ENCODE measurements at places on chromosomes 1 and 21.

- no peak for DNase-seq
Observed at GRCh38 chr1:53819387-53819786, 18.7 kb downstream of the NDC1 start.

- DNase-seq: no peak
Observed at GRCh38 chr1:84347271-84347931, 45.9 kb downstream of the SAMD13 start.

GRCh38 chr1:194225821-194226220, 1039.4 kb upstream of the B3GALT2 start:
- no peak for DNase-seq

GRCh38 chr1:211324992-211325775, 1.4 kb upstream of the TRAF5 start:
- DNase-seq: no peak

- DNase-seq: no peak
Observed at GRCh38 chr21:31903896-31904295, 31.1 kb downstream of the HUNK start.

- no peak for DNase-seq
Observed at GRCh38 chr1:181394766-181395165, 88.6 kb upstream of the CACNA1E start.

- DNase-seq: no peak
Observed at GRCh38 chr1:47002211-47002610, 21.3 kb upstream of the CYP4X1 start.

GRCh38 chr1:93081716-93082115, 2.6 kb downstream of the MTF2 start:
- no peak for DNase-seq

- no peak for DNase-seq
Observed at GRCh38 chr21:26539566-26539965, 33.5 kb downstream of the CYYR1 start.

- no peak for DNase-seq
Observed at GRCh38 chr1:201475130-201475529, 6.1 kb upstream of the PHLDA3 start.

- no peak for DNase-seq
Observed at GRCh38 chr1:171910786-171911185, 69.5 kb downstream of the DNM3 start.

DNA sequence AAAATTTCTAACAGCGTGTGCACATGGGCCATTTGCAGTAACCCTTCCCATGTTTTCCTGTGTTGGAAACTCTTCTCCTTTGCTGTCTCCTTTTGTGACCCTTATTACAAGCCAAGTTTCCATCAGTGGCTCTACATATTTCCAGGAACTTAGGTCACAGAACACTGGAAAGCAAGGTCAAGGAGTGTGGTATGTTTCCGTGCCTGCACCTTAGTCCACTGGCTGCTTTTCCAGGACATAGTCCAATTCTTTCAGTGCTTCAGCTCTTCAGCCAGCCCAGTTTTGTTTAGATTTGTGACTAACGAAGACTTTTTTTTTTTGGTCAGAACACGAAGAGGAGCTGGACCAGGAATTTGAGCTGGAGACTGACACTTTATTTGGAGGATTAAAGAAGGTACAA, 33.8 kb downstream of the HHAT start:
- no peak for DNase-seq

GRCh38 chr1:226199971-226200370, 13.4 kb upstream of the ACBD3 start:
- DNase-seq: no peak

DNA sequence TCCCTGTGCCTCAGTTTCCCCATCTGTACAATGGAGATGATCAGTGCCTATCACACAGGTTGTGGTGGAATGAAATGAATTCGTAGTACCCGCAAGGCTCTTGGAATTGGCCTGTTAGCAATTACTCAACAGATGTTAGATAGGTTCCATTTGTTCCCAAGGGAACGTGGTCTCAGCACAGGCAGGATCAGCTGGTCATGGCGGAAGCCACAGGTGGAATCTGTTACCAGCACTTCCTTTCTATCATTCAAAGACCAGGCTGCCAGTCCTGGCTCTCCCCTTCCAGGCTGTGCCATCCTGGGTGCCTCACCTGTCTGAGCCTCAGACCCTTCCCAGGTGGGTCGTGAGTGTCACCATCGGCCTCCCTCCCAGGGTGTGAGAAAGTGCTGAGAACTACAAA, 61.5 kb downstream of the FBXO2 start:
- DNase-seq: no peak

- no peak for DNase-seq
Observed at GRCh38 chr1:169527001-169527400, 41.3 kb upstream of the SLC19A2 start.

GRCh38 chr1:168179438-168180147, 831 bp downstream of the TIPRL start:
- no peak for DNase-seq

DNA sequence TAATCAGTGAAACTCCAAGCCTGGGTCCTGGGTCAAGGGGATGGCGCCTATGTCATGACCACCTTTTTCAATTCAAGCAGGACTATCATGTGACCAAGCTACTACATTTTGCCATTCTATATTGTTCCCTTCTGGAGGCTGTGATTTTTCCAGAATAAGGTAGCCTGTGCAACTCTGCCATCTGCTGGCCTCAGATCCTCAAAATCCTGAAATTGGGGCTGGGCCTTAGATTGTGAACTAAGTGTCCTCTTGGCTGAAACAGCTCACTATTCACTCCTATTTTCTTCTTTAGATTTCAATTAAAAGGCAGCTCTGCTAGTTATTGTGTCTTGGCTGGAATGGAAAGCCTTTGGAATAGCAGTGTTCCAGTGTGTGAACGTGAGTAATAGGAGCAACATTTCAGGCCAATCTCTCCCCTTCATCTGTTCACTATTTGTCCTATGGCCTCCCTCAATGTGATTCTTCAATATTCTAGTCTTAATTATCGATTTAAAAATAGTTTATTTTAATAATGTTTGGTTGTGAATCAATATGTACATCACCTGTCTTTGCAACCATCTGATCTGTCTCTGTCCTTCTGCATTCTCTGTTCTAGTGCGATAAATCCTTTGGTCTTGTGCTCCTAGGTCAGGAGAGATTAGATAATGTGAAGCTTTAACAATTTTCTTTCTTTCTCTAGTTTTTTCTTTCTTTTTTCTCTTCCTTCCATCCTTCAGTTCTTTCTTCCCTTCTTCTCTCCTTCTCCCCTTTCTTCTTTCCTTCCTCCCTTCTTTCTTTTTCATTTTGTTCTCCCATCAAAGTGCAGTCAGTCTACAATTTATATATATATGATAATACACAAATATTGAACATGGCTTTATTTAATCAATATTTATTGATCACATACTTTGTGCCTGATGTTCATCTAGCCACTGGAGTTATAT, 69.8 kb downstream of the CR1 start:
- peak; percentile 2 for DNase-seq

- DNase-seq: no peak
Observed at GRCh38 chr1:215710036-215710898, 143.2 kb downstream of the KCTD3 start.

DNA sequence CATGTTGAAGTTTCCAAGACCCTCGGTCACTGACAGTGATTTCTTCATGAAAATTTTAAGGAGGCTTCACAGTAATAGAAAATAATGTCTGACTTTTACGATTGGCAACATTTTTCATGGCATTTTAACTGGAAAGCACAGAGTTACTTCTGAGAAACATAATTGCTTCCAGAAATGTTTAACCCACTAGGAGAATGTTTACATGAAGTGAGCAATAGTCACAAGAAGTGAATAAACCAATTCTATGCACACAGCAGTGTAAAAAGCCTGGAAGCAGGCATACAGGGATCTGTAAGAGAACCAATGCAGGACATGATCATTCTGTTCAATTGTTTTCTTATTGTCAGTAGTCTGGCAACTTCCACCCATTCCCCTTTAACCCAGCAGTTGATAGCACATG, 316.2 kb upstream of the CXADR start:
- no peak for DNase-seq

- DNase-seq: peak; percentile 72
Observed at GRCh38 chr1:211352985-211353515, 26.4 kb downstream of the TRAF5 start.

DNA sequence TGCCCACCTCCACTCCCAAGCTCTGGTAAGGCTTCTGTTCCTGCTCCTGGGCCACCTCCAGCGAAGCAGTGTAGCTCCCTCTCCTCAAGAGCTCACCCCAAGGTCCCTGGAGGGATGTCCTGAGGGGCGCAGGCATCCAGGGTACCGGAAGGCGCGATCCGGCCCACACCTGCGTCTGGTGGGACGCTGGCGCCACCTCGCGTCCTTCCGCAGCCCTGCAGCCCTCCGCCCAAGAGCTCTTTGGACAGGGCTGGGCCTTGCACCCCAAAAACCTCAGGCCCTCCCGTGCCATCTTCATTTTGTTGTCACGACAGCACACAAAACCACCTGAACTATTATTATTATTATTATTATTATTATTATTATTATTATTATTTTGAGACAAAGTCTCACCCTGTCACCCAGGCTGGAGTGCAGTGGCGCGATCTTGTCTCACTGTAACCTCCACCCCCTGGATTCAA, 49.2 kb upstream of the PAX7 start:
- peak; percentile 33 for DNase-seq

DNA sequence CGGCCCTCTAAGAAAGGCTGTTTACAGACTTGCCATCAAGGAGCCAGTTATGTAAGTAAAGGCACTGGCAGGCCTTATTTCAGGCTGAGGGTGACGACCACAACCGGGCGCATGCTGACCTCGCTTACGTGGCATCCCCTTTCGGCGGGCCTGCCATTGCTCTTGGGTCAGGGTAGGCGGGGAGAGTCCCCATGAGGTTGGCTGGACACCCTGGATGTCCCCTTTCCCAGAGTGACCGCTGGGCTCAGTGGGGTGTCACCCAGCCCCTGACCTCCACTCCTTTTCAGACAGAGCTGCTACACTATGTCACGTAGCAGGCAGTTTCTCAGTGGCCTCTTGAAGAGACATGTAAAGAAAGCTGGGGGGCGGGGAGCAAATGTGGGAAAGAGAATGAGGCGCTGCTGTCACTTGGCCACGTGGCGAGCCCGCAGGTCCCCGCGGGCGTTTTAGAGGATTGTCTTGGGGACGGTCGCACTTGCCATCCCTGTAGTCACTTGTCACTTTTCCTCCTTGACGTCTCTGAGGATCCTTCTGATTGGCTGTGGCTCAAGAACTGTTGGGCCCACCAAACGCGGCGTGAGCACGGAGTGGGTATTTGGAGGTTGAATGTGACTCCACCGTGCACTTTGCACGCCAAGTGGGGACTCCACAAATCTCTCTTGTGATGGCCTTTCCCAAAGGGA, 42.2 kb downstream of the SLC37A1 start:
- no peak for DNase-seq

DNA sequence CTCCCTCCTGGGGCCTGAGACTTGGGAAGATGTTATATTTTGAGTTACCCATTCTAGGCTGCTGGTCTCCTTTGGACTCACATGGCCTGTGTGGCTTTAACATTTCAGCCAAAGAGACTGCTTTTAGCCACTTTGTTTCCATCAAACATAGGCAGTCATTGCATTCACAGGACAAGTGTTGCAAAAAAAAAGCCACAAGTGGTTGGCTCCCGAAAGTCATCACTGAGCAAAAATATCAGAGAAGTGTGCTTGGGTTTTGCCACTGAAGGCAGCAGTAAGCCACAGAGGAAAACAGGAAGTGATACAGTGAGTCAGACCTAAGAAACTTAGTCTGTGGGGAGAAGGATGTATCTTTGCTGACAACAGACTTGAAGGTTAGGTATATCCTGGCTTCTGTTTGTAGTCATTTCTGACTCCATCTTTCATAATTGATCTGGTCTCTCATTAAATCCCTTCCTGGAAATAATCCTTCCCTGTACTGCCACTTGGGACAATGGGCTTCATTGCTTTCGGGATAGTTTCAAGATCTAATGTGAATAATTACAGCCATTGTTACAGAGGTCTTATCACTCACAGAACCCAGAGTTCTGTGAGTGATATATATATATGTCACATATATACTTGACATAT, 80.9 kb downstream of the COLGALT2 start:
- peak; percentile 66 for DNase-seq

GRCh38 chr1:95169548-95169947, 52.4 kb downstream of the TLCD4 start:
- DNase-seq: no peak

DNA sequence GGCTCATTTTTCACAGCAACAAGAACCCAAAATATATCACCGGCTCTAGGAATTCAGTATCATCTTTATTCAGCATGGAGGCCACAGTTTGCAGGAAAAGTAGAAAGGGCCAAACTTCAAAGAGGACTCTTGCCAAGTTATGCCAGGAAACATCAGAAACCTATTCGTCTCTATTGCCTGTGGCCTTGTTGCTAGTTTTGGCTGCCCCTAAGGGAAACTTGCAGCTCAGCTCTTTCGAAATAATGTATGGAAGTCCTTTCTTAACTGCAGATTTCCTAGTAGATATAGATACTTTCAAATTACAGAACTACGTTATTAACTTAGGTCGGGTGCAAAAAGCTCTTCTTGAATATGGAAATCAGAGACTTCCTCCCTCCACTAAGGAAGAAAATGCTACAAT, 4.2 kb upstream of the NENF start:
- no peak for DNase-seq

GRCh38 chr1:19003371-19004290, 47.2 kb upstream of the IFFO2 start:
- DNase-seq: no peak

- no peak for DNase-seq
Observed at GRCh38 chr21:38852278-38852677, 46.5 kb downstream of the ETS2 start.

Data from CD4-positive, alpha-beta T cell treated with Interleukin-17A for 4 hours (primary cell).